ENCODE measurements at places on chromosomes 11 and 22.

DNA sequence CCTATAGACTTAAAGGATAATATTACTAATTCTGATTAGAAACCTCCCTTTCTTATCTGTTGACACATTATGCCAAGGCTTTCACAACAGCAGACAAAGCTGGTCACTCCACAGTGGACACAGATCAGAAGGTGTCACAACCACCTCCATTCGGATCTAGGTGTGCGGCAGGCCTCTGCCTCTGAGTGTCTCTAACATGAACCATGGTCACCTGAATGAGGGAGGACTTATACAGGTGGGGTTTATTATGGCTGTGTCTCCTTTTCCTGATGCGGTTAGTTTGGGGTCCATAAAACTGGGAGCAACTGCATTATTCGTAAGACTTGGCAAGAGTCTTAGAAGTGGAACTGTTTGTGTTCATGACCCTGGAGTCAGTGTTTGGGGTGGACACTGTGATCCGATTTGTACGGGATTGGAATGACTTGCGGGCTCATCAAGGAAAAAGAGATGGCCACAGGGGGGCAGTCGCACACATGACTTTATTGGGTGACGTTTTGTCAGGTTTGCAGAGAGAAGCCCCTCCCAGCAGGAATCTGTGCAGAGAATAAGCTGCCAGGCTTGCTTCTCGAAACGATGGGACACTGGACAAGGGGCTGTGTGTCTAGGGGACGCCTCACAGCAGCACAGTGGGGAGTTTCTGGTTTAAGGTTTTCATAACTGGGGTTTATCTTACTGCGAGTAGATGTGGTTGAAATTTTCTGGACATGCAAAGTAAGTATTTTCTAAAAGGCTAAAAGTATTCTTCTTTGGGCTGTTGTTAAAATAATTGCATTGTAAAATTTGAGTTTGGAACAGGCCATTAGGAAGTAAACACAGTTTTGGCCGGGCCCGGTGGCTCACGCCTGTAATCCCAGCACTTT lies 90.6 kb downstream of the GAB4 start:
- DNase-seq, result peak; percentile 33

DNA sequence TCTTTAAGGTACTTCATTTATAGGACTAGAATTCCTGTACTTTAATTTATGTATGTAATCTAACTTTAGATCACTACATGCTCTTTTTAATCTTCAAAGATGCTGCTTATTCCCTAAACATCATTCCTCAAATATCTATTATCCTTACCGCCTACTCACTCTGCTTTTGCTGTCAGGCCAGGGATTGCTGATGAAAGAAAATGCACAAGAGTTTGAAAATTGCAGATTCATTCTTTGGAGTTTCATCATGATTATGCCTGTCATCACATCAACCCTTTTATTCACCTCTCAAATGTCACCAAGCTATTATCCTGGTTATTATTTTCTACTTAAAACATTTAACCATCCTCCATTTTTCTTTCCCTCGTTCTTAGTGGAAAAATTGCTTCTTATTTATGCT lies 802.7 kb downstream of the METTL15 start:
- no peak for DNase-seq

DNA sequence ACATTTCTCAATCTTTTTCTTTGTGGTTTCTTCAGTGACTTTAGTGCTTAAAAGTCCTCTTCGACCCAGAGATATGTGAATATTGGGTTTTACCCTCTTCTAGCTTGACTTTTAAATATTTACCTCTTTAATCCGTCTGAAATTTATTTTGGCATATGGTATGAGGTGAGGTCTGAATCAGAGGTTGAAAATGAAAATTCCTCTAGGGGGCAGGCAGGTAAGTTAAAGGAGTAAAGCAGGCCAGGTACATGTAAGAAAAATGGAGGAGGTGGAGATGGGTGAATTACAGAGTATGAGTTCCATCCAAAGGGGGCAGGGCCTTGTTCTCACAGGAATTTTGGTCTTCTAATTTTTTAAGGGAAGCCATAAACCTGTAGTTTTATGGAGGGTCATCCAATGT lies 263.8 kb upstream of the NARS2 start:
- DNase-seq, result peak; percentile 19

DNA sequence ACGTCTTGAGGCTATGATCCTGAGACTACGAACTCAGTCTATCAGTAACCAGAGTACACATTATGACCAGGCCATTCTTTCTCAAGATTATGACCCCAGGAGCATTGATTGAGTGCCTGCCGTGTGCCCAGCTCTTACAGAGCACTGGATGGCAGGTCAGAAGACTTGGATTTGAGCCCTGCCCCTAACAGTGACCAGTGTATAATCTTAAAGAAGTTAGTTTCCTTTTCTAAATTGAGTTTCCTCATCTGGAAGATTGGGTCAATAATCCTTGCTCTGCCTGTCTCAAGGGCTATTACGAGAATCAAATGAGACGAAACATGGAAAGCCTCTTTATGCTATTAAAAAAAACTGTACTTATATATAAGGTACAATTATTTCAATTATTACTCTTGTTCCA lies 38.2 kb downstream of the SLCO2B1 start:
- no peak for DNase-seq

GRCh38 chr11:131845255-131845654 lies 474.8 kb downstream of the NTM start:
- no peak for DNase-seq

DNA sequence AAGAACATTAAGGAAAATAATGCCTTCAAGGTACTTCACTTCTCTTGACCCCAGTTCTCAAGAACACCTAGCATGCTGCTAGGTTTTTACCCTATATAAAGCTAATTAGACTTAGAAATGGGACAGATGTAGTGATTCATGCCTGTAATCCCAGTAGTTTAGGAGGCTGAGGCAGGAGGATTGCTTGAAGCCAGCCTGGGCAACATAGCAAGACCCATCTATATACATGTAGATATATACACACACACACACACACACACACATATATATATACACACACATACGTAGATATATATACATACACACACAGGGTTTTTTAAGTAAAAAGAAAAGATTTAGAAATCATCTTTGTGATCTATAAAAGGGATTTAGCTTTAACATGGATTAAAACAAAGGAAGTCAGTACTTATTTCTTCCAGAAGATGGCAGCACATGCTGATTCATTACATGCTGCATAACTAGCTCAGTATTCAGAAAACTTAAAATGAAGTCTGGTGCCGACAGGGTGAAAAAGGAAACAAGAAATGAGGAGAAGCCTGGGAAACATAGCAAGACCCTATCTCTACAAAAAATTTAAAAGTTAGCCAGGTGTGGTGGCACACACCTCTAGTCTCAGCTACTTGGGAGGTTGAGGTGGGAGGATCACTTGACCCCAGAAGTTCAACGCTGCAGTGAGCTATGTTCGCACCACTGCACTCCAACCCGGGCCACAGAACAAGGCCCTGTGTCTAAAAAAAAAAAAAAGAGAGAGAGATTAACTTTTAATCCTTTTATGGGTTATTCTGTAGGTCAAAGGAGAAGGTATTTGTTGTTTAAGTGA lies 28.5 kb upstream of the RBX1 start:
- DNase-seq, result peak; percentile 43

DNA sequence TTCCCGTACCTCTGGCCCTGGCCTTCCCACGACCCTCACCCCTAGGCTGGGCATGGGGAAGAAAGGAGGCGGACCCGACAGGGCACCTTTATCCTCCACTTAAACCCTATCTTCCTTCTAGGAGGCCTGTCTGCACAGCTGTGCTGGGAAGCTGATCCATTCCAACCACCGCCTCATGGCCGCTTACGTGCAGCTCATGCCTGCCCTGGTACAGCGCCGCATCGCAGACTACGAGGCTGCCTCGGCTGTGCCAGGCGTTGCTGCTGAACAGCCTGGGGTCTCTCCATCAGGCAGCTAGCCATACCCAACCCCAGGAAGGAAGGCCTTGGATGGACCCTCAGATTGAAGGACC lies 599 bp downstream of the TIMM10B start:
- no peak for DNase-seq

GRCh38 chr11:109384873-109385272 lies 37.1 kb upstream of the C11orf87 start:
- no peak for DNase-seq

DNA sequence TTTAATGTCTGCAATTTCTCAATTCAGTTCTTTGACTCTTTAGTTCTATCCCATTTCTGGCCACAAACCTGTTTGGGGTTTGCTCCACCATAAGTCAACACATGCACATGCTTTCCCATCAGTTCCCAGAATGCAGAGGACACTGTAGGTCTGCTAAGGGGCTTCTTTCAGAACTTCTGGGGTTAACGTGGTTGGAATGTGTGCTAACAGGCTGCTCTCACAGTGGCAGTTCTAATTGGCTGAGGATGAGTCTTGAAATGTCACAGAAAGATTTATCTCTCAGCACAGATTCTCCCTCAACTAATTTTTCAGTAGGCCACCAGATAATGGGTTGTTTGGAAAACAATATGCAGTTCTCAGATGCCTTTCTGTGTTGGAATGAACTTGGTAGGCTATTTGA lies 703.4 kb downstream of the NTM start:
- DNase-seq, result no peak

DNA sequence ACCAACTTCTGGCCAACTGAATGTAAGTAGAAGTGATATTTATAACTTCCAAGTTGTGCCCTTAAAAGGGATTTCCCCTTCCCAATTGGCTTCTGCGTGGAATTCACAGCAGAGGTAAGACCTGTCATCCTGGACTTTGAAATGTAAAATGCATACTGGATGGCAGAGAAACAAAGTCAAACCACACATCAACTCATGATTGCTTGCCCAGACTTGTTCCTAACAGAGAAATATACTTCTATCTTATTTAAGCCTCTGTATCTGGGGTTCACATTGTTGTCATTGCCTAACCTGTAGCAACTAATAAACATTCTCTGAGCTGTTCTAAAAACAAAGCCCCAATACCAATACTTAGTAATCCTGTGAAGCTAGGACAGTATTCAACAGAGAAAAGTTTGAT lies 6.2 kb downstream of the ME3 start:
- DNase-seq, result no peak

DNA sequence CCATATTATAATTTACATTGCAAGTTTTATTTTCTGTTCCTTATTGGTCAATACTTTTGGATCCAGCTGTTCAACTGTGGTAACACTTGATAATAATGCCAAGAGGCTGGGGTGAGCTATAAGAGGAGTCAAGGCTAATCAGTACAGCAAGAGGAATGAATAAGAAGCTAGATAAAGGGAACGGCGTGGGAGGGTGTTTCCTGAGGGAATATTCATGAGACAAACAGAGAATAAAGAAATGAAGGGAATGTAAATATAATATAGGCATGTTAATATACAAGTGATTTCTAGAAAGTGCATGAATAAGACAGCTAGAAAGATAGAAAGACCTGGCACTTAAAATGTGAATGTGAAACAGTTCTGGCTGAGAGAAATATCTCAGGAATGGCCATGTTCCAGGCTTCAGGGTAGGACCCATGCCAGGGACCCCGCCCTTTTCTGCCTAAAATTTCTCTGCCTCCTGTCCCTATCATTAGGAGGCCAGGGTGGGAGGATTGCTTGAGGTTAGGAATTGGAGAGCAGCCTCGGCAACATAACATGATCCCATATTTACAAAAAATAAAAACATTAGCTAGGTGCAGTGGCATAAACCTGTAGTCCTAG lies 3.9 kb downstream of the OR51B4 start:
- no peak for DNase-seq

- DNase-seq, result no peak
These were observed 394.5 kb upstream of the KIRREL3 start for GRCh38 chr11:127395034-127395433.

DNA sequence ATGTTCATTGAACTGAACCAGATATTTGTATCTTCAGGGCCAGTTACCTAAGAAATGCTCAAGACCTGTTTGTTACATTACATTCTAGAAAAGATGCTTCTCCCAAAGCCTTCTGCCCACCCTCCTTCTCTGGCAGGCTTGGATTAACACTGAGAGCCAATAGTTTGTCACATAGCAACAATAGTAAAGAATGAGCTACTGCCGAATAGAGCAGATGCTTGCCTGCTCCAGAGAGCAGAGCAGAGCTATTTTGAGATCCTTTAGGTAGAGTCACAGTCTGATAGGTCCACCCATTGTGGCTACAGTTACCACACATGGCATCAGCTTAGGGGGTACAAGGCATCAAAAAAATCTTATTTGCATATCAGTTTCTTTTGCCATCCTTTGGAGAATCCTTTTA lies 13.5 kb upstream of the EP300 start:
- DNase-seq, result no peak

DNA sequence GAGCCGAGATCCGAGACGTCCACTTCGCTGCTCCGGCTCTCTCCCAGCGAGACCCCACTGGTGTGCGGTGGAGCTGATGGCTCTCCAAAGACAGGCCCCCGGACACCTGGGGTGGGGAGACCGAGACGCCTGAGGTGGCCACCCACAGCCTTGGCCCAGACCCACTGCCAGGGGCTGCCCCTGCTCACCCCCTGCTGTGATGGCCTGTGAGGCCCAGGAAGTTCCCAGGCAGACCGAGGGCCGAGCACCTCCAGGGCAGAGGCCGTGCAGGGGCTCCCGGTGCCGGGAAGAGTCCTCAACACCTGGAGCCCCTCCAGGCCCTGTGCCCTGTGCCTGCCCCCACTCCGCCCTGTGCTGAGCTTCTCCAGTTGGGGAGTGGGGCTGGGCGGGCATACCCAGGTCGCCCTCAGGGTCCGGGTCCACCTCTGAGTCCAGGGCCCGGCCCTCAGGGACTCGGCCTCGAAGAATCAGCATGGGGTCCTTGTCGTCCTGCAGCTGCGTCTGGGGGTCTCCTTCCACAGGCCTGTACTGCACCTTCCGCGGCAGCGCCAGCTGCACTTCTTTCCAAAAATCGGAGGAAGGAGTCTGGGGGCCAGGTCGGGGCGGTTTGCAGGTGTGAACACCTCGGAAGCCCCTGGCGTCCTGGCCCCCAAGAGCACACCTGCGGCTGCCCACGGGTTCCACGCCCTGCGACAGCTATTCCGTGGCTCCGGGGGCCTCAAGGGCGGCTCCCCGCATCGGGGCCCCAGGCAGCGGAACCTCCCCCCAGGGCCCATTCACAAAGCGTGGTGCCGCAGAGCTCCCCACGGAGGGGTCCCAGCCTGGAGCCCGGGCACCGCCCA lies 8.6 kb downstream of the SIGIRR start:
- no peak for DNase-seq

DNA sequence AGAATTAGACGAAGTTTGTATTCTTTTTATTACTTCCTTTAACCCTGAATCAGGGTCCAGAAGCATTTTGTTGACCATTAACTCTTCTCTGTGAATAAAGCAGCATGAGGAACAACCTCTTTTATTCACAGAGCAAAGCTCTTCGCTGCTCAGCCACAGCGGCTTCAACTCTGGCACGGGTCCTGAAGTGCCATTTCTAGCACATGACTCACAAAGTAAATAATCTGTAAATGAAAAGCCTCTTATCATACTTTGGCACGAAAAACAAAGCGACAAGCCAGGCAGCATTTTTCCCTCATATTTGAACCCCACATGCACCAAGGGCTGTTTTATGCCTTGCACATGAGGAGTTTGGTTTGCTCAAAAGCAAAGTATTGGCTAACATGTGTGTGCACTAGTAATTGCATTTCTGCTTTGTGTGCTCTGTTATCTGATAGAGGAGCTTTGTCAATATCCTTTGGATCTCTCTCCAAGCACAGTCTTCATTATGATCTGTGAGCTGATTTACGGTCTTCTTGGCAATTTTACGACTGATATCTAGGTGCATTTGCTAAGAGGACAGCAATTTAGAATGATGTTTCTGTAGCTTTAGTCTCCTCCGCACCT lies 33.0 kb upstream of the APOBEC3A start:
- DNase-seq, result peak; percentile 95
